ENCODE measurements at places on chromosomes 2 and 18. TPM values are rescaled to one million over a fixed set of nuclear protein-coding genes. Genes with fewer than 3 reads are reported as not detected.

- ATAC-seq: no peak
Observed at GRCh38 chr2:2567776-2568175, 236.7 kb upstream of the MYT1L start.

GRCh38 chr2:239086325-239087020, 238.6 kb downstream of the TWIST2 start:
- no peak for ATAC-seq

DNA sequence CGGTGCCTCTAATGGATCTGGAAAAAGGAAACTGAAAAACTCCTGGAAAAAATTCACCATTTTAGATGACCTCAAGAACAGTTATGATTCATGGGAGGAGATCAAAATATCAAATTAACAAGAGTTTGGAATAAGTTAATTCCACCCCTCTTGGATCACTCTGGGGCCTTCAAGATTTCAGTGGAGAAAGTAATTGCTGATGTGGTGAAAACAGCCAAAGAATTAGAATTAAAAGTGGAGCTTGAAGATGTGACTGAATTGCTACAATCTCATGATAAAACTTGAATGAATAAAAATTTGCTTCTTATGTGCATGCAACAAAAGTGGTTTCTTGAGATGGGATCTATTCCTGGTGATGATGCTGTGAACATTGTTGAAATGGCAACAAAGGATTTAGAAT, 974.4 kb upstream of the GYPC start:
- no peak for ATAC-seq

The DSC2 gene
- total RNA-seq: 1.6 TPM

GRCh38 chr2:14944562-14945346, 312.2 kb downstream of the LRATD1 start:
- peak; percentile 31 for ATAC-seq

- no peak for ATAC-seq
Observed at GRCh38 chr2:9297807-9298206, 91.2 kb downstream of the ASAP2 start.

The CHST9 gene
- 0.42 TPM for total RNA-seq

DNA sequence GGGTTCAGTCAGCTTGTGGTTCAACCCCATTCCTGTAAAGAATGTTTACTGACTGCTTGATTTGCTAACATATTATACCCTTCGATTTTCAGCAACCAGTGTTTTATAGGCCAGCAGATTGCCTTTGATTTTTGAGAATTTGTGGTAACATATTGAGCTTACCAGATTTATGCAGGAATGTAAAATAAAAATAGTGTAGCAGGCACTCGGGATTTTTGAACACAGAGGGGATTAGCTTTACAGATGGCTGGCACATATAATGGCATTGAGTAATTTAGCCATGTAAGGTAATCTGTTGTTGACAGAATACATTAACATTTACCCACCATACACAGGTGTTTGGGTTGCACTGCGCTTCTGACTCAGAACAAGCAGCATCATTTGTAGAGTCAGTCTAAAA, 354.0 kb downstream of the LRRTM1 start:
- ATAC-seq: no peak

The PLCL1 gene
- total RNA-seq: 8.1 TPM

DNA sequence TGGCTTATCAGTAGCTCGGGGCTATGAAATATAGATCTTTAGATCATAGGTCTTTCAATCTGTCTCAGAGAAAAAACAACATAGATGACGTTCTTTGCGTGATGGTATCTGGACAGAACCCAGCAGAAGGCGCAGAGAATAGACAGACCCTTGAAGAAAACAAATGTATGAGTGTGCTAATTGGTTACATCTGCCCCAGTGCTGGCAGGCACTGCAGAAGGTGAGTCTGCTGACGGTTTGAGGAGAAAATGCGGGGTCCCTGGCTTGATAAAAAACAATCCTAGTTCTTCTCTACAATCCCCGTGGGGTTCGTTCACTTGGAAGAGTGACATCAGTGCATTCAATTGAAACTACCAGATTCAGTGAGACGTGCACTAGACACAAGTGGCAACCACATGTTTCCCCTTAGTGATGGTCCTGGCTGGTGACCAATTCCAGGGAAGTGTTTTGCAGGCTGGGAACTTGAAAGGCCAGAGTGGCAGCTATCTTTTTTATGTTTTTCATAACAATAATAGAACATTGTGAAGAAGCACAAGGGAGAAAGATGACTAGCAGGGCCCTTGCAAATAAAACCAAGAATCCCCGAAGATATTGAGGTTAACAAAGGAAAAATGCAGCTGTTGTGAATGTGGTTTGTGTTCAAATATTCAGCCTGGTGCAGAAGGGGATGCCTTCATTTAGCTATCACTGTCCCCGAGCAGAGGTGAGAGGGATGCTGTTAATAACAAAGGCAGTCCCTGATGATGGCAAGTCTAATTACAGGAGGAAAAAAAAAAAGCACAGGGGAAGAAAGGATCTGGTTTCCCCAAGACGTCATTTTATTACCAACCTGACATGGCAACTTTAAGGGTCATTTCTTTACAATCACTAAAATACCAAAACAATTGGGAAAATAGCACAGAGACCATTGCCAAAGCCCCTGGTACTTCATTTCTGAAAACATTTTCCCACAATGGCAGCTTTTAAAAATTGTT, 337.6 kb upstream of the FIGN start:
- peak; percentile 61 for ATAC-seq
